Stimulated activated CD8-positive, alpha-beta memory T cell treated with anti-CD3 and anti-CD28 coated beads, Interleukin-15, amount 100 ng/mL, for 24 hours (primary cell): ENCODE measurements at places on chromosomes 2 and 18.

GRCh38 chr18:51614967-51615571 lies 417.6 kb upstream of the MEX3C start:
- DNase-seq = no peak

DNA sequence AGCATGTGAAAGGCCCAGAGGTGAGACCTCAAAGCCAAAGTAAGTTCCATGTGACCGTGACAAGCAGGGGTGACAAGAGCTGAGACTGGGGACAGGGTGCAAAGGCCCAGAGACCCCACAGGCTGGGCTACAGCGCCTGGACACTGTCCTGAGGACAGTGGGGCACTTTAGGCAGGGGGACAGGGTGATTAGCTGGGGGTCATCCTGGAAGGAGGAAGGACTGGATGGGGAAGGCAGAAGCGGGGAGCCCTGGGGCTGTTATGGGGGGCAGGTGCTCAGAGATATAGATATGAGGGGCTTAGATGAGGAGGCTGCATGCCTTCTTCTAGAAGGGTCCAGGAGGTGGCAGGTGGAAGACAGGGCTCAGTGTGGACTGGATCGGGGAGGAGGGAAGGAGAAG lies 31.5 kb downstream of the KIF1A start:
- DNase-seq = no peak

DNA sequence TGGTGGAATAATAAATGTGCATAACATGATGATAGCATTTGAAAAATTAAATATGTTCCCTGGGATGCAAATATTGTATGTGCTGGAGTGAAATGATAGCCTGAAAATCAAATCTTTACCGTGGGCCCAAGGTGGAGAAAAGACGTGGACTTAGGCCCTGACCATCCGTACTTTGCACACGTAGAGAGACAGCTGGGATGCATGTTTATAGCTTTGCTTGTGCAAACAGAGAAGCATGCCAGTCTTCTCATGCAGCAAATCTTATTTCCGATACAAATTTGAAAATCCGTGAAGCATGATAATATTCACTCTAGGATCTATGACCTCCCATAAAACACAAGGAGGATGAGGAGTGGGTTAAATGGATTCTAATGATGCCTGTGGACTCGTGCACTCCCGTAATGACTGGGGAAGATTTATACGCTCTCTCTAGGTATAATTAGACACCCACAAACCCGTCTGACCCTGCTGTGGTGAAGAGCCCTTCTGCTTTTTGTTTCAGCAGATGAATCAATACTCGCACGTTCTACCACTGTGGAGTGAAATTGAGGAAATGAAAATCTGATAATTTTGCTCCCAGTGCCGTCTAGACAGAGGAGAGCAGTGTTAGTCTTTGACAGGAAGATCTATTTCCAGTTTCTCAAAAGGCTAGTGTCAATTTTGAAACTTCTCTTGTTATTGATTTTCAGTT lies 810.3 kb upstream of the SALL3 start:
- DNase-seq = no peak

DNA sequence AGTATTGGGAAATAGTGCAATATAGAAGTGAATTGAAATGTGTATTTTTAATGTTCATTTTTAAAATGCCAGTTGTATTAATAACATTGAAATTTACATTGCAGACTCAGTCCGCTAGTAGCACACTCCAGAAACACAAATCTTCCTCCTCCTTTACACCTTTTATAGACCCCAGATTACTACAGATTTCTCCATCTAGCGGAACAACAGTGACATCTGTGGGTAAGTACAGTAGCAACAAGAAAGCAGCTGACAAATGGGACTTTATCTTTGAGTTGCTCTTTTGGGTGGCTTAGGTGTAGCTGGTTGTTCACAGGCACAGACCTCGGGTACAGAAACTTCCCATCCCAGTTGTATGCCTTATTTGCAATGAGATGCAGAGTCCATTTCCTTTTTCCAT lies 118.2 kb upstream of the IL1R2 start:
- DNase-seq = no peak

GRCh38 chr2:36411962-36412444 lies 56.4 kb downstream of the CRIM1 start:
- DNase-seq = no peak

- DNase-seq = no peak
Observed at GRCh38 chr2:100107906-100108647, 34.3 kb downstream of the AFF3 start.

DNA sequence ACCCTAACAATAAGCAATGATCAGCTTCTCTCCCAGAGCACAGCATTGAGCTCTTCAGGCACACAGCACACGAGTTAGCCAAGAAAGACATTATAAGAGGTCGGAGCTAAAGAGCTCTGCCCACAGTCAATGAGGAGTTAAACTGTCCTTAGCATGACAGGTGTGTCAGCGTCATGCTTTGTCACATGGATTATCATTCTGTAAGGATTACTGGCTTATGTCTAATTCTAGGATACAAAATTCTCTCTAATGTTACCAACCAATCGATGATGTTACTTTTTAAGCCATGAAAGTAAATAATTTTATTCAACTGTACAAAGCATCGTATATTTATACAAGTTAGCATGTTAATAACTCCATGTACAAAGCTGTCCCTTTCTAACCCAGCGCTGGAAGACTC lies 108.8 kb downstream of the ZNF236 start:
- DNase-seq = no peak

DNA sequence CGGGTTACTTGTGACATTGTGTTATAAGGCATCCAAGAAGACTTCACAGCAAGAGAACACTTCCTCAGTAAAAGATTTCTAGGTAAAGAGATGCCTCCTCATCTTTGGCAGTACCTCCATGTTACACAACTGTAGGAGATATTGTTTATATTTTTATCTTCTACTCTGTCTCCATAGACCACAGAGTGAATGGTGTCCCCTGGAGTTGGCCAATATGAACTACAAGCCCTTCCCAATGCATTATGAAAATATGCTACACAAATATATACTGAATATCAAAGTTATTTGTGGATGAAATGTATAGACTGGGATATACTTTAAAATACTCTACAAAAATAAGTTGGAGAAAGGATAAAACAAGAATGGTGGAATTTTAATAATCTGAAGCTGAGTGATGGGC lies 46.7 kb downstream of the MBOAT2 start:
- DNase-seq = no peak

GRCh38 chr2:242044313-242044590 lies 174.7 kb downstream of the RTP5 start:
- no peak for DNase-seq

GRCh38 chr18:36912887-36913286 lies 84.0 kb downstream of the KIAA1328 start:
- DNase-seq = no peak

DNA sequence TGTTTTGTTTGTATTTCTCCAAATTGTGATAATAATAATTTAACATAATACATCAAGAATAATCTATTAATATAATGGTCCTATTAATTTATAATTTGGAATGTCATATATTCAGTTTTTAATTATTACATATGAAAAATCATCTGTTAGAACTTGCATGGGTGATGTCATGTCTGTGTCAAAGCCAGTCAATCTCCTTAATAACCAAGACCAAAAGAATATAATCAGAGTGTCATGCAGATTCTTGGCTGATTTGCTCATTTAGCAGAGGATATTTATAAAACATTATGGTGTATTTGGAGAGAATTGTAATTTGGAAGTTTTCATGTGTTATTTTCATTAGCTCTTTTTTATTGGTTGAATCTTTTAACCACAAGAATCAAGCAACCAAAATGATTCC lies 96.4 kb downstream of the PIK3C3 start:
- no peak for DNase-seq

GRCh38 chr2:26758790-26759321 lies 5.2 kb upstream of the SLC35F6 start:
- DNase-seq = no peak

GRCh38 chr2:207151048-207151447 lies 14.7 kb downstream of the KLF7 start:
- no peak for DNase-seq

DNA sequence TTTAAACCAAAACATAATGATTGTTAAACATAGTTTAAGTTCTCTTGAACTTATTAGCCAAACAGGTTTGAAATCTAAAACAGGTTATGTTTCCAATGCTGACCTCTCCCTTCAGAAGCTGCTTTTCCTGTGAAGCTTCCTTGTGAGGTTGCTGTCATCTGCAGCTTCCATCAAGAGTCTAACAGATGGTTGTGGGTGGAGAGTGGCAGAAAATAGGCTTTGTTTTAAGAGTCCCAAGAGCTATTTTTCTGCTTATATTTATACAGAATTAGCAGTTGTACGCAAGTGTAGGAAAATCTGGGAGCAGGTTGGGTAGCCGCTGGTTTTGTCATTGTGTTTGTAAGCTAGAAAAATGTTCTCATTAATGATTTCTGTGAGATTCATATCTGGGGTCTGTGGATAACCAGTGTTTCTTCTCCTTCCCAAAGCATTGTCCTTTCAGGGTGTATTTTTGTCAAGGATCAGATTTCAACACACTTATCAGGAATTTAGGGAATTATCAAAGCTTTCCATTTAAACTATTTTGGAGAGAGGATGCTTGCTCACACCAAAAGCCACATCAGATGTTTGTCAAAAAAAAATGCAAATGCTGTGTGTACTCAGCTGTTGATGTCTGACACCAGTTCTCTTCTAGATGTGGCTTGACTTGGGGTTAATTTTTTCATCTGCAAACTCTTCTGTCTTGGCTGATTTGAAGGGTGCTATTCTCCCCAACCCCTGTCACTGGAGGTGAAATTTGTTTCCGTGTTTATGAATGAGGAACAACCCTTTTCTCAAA lies 78.1 kb upstream of the KIF5C start:
- DNase-seq = no peak

GRCh38 chr2:159615367-159616285 lies 722 bp downstream of the BAZ2B start:
- DNase-seq = no peak

- no peak for DNase-seq
Observed at GRCh38 chr2:210269148-210269547, 43.9 kb upstream of the ACADL start.

DNA sequence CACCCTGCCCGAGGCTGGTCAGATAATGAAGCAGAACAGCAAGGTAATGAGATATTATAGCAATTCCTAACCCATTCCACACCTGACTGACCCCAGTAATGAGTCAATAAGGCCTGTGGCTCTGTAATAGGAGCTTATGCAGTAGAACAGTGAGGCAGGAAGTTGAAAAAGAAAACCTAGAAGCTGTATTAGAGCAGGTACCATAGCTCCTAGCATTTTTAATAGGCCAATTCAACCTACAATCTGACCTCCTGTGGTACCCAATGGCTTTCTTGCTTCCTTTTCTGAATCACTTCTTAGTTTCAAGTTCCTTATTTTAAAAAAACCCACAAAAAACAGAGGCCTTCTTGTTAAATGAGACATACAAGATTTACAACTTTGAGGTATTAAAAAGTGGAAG lies 43.6 kb upstream of the MAP2 start:
- DNase-seq = no peak

- DNase-seq = no peak
Observed at GRCh38 chr18:77006305-77007175, 126.0 kb downstream of the MBP start.

GRCh38 chr2:173427887-173428668 lies 73.4 kb downstream of the CDCA7 start:
- DNase-seq = no peak

DNA sequence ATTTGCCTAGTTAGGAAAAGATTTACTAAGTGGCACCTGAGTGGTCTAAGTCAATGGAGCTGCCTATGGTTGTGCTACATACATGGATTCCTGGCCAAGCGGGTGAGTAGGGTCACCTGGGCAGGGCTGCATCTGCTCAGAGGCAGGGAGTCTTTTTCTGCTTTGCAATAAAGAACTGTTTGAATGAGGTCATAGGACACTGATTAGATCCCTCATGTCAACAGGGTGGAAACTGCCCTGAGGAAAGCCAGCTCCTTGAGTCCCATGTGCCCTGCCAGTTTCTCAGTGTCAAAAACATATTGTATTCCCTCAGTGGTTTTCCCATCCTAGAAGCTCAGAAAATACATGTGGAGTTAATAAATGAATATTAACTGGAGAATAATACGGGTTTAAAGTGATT lies 4.6 kb downstream of the LAMA3 start:
- no peak for DNase-seq

- DNase-seq = no peak
Observed at GRCh38 chr18:52236131-52236530, 103.9 kb upstream of the DCC start.

- DNase-seq = no peak
Observed at GRCh38 chr2:224221455-224221913, 180.4 kb downstream of the FAM124B start.
